ENCODE measurements at places on chromosomes 2 and 18.
A peak's percentile ranks its signal among the peaks of the same experiment; 100 is the strongest.

DNA sequence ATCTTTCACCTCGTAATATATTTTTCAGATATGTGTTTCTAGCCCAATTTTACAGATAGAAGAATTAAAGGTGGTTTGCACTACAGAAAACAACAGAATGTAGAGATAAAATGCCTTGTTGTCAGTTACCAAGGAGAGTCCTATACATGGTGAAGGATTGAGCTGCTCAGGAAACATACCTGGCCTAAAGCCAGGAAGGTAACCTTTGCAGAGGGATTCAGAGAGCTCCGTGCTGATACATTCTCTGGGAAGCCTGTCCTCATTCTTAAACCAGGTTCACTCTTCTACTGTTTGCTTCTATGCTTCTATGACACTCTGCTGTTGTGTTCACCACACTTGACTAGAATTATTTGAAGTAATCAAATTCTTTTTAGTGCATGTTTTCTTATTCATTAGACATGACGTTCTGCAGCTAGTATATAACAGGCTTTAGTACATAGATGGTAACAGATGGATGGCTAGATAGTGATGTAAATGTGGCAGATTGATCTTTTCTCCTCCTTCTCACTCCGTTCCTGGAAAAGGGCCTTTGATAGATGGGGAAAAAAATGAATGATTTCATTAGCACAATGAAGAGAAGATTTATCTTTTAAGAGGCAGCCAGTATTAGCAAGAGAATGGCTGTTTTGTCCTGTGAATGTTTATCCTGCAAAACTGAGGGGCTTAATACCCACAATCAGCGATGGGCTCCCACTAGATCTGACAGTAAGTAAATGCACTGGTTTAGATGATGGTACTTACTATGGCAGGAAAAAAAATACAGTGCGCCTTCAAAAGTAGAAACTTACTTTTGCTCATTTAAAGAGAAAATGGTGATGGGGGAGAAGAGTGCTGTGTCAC is 589.6 kb upstream of the FAM98A start:
- no peak for DNase-seq

DNA sequence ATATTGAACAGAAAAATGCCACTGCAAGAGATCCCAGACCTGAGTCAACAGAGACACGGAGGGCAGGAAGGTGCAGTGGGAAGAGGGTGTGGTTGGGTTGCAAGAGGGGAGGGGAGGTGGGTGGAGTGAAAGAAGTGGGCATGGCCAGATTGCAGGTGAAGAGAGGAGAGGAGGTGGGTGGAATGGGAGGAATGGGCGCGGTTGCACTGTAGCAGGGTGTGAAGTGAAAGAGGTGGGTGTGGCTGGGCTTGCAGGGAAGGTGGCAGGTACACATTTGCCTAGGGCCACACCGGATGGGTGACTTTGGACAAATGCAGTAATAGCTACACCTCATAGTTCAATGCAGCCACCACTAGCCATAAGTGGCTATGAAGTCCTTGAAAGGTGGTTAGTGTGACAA is 71.1 kb downstream of the DOCK10 start:
- no peak for DNase-seq

DNA sequence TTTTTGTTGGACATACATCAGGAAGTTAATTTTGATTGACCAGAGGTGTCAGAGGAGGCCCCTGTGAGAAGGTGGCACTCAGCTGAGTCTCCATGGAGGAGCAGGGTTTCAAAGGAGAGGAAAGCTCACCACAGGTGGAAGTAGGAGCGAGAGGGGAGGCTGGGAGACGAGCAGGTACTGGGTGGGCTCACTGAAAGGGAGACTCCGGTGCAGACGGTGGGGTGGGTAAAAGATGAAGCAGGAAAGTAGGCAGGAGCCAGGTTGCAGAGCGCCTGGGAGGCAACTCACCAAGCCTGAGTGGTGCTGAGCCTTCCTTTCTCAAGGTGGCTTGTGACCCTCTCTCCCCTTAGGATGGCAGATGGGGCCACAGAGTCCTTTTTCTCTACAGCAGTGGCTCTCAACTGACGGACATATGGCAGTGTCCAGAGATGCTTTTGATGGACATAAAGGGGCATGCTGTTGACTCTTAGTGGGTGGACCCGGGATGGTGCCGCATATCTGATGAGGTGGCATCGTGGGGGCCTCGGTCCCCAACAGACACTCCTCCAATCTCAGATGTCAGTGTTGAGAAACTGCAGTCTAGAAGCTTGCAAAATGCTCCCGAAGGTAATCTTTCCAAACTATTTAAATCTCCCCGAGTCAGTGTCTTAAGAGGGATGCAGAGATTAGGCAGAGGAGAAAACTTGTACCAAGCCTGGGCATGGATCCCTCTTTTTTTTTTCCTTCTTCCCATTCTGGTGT is 64.0 kb downstream of the LPIN1 start:
- DNase-seq: no peak

GRCh38 chr2:240508832-240509545 is 48.8 kb downstream of the ANKMY1 start:
- no peak for DNase-seq

GRCh38 chr2:241386519-241386918 is 30.4 kb downstream of the FARP2 start:
- DNase-seq: no peak

DNA sequence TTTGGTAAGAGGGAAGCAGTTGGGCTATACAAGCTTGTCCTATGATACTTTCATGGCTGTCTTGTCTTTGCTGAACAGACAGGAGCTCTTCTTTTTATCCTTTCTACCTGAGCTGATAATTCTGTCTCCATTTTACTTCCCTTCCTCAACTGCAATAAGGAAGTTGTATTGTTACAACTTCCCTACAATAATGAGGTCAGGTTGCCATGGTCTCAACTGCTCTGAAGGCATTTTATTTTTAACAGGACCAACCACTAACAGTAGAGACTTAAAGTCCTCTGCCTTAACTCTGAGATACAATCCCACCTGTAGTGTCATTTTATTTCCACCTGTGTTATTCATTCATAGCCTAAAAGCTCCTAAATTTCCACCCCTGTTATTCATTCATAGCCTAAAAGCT is 118.6 kb upstream of the PGAP1 start:
- no peak for DNase-seq

DNA sequence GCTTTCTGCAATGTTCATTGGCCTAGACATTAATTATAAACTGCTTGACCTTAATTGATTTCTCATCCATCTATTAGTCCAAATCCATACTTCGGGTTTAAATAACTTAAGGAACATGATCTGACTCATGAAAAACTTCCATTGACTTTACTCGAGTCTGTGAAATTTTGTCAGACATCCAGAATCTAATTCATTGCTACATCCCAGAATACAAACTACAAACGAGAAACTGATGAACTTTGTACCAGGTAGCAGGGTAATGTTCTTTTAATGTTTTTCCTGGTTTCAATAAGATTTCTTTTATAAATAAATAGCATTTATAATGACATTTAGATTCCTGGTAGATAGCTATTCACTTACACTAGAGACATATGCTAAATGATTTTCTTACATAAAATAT is 36.0 kb upstream of the IKZF2 start:
- DNase-seq: no peak

DNA sequence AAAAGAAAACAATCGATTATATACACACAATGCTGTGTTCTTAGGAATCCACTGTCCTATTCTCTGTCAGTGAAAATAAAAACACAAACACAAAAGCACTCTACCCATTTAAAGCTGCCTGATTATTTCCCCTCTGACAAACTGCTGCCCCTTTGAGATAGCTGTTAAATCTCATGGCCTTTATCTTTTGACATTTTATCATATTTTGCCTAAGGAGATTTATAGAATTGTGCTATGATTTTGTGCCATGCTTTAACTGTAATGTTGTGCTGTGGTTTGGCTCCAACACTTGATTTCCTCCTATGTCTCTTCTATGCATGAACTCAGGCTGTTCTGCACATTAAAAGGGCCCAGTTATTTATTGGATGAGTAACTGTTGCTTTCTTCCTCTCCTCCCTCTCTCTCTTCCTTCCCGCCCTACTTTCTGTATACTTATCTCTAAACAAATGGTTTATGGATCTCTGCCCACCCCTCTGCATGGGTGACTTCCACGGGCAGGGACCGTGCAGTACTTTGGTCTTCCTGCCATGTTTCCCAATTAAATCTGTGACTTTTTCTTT is 1096.6 kb downstream of the TSN start:
- DNase-seq: no peak

DNA sequence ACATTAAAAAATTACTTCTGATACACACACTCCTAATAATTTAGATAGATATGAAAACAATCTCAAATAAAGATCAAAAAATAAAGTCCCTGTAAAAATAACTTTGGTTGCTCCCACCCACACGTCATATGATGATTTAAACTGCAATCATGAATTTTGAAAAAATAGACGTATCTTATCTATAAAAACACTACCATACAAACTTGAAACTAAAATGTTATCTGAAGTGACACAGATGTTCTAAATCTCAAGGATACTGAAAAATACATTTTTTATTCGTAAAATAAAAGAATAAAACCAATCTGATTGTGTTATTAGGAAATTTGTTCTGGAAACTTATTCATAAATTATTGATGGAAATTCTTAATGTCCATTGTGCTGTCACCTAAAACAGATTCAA is 8.1 kb upstream of the BOLA3 start:
- no peak for DNase-seq

DNA sequence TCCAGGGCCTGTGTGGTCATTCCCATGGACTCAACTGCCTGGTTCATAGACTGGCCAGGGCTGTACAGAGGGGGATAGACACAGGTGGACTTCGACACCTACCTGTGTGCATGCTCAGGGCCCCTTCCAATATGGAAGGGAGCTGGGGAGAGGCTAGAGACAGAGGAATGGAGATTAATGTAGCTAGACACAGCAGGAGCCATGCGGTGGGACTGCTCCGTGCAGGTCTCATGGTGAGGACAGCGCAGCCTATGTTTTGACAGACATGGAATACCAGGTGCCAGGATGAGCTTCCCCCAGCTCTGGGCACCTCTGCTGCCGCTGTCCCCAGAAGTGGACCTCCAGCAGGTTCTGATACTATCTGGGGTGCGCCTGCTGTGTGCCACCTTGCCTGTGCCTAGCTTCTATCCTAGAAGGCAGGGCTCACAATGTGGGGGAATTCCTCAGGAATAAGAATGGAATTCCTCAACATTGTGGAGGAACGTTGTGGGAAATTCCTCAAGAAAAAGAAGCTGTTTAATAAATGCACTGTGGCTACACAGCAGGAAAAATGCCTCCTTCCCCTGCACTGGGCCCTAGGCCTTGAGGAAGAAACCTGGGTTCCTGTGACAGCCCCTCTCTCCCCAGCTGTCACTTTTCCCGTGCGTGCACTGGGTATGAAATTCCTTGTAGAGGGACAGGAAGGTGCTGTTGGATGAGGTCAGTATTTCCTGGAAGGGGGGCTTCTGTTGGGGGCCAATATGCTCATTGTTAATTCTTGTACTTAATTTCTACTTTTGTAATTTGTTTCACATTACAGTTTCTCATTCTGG is 7.3 kb downstream of the IL1R1 start:
- no peak for DNase-seq

DNA sequence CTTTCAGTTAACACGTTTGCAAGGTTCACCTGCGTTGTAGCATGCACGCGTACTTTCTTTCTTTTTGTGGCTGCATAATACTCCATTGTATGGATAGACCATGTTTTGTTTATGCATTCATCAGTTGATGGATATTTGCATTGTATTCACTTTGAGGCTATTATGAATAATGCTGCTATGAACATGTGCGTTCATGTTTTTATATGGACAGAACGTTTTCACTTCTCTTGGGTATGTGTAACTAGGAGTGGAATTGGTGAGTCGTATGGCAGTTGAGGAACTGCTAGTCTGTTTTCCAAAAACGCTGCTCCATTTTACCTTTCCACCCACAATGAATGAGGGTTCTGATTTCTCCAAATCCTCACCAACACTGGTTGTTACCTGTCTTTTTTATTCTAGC is 244.3 kb downstream of the GLI2 start:
- no peak for DNase-seq

GRCh38 chr18:30016179-30016578 is 1026.4 kb downstream of the DSC3 start:
- DNase-seq: no peak

DNA sequence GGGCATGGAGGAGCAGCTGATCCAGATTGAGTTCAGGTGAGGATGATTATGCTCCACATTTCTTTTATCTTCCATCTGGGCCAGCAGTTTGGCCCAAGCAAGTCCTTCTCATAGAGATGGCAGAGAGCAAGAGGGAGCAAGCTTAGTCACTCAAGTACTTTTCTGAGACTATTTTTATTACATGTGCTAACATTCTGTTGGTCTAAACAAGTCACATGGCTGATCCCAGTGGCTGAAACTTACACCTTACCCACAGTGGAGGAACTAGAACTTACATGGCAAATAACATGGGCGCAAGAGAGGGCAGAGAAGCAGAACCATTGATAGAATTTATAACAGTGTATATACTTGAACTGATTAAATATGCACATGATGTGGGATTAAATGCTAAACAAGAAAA is 105.7 kb downstream of the KYNU start:
- no peak for DNase-seq

GRCh38 chr18:47996091-47996541 is 65.7 kb upstream of the SMAD2 start:
- DNase-seq: no peak

DNA sequence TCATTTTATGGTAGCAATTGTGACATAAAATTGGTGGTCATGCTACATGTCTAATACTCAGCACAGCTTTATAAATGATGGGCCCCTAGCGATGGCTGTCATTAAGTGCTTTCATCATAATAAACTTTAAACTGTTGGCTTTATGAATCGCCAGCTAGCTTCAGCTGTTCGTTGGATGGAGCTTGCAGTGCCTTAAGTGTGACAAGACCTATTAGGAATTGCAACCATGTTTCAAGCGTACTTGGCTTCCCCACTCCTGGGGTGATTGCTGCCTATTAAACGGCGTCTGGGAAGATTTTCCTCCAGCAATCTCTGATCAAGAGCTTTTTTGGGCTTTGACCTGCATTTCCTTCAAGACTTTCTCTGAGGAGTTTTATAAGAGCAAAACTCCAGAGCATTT is 164.5 kb upstream of the SIX3 start:
- DNase-seq: no peak

DNA sequence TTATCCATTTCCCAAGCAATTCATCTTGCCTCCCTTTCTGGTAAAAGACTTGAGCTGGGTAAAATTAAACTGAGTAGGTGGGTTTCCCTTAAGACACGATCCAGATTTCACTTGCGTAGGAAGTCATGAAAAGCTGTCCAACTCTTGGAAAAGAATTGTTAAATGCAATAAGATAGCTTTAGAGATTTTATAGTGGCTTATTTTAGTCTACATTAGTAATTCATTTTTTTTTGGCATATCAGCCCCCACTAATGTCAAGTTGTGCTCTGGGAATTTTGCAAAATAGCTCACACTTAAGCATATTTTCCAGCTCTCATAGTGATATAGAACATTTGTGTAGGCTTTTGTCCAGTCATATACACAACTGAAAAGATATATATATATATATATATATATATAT is 344.7 kb upstream of the FIGN start:
- DNase-seq: no peak

DNA sequence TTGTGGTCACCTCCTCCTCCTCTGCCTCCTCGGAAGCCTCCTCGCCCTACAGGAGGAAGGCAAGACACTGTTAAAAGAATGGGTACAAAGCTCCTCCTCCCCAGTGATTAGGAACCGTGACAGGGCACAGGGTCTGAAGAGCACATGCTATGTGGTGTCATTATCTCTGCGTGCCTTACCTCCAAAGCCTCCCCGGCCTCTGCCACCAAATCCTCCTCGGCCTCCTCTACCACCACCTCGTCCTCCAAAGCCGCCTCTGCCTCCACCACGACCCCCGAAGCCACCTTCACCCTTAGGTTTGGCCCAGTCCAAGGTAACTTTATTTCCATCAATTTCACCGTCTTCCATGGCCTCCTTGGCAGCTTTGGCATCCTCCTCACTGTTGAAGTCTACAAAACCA is 9.1 kb downstream of the NCL start:
- DNase-seq: no peak

- DNase-seq: peak; percentile 76
Observed at GRCh38 chr2:38722271-38723061, 28.7 kb downstream of the SRSF7 start.

Data from activated naive CD8-positive, alpha-beta T cell treated with anti-CD3 and anti-CD28 coated beads for 36 hours (primary cell).